ENCODE measurements at places on chromosomes 16 and 17.

DNA sequence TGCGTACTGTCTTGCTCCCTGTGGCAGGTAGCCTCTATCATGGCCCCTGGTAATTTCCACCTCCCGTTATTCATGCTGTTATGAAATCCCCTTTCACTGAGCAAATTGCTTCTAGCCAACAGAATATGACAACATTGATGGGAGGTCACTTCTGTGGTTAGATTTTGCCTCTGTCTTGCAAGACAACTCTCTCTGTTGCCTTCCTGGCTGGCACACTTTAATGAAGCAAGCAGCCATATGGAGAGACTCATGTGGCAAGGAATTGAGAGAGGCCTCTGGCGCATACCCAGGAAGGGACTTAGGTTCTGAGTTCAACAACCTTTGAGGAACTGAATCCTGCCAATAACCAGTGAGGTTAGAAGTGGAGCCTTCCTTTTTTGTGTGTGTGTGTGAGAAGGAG is 51.8 kb upstream of the GPRC5B start:
- no peak for DNase-seq

- no peak for DNase-seq
These were observed 209.9 kb downstream of the PRKCB start for GRCh38 chr16:24045641-24046040.

DNA sequence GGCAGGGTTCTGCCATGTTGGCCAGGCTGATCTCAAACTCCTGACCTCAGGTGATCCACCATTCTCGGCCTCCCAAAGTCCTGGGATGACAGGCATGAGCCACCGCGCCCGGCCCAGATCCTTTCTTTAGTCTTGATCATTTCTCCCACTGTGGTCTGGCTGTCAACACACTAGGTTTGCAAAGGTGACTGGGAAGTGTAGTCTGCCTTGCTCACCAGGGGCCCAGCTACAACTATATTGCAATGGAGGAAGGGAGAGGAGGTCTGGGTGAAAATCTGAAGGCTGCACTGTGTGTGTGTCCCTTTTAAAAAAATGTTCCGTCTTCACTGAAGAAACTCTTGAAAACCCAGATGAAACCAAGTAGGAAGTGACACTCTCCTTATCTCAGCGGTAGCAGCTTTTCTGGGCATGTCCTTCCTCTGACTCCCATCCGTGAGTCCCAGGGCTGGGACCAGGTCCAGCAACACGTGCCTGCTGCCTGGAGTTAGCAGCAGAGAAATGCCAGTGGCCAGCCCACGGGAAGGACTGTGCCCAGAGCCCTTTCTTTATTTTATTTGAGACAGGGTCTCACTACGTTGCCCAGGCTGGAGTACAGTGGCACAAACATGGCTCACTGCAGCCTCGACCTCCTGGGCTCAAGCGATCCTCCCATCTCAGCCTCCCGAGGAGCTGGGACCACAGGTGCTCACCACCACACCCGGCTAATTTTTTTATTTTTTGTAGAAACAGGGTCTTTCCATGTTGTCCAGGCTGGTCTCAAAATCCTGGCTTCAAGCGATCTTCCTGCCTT is 17.8 kb upstream of the KIF19 start:
- no peak for DNase-seq

GRCh38 chr17:74778960-74779359 is 2.8 kb upstream of the NAT9 start:
- peak; percentile 22 for DNase-seq

DNA sequence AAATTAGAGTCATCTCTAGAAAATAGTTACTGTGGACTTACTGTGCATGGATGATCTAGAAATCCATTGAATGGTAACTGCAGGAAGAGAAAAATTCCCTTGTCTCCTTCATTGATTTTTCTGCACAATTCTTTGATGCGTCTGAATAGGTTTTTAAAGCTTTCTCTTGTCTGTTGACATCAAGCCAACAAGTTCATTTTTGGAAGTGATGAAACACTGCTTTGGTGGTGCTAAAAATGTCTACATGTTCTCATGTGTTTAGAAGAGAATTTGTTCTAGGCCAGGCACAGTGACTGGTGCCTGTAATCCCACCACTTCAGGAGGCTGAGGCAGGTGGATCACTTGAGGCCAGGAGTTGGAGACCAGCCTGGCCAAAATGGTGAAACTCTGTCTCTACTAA is 57.1 kb upstream of the AXIN2 start:
- DNase-seq, result no peak

GRCh38 chr17:68507576-68507975 is 4.7 kb upstream of the PRKAR1A start:
- DNase-seq, result no peak

- peak; percentile 85 for DNase-seq
These were observed 7.8 kb downstream of the RARA start for GRCh38 chr17:40316571-40317344.

- no peak for DNase-seq
These were observed 576.1 kb downstream of the CDH11 start for GRCh38 chr16:64545768-64546167.

GRCh38 chr17:50325906-50326305 is 20.0 kb upstream of the XYLT2 start:
- DNase-seq, result no peak

GRCh38 chr17:8327303-8327649 is 12.4 kb upstream of the ODF4 start:
- no peak for DNase-seq

DNA sequence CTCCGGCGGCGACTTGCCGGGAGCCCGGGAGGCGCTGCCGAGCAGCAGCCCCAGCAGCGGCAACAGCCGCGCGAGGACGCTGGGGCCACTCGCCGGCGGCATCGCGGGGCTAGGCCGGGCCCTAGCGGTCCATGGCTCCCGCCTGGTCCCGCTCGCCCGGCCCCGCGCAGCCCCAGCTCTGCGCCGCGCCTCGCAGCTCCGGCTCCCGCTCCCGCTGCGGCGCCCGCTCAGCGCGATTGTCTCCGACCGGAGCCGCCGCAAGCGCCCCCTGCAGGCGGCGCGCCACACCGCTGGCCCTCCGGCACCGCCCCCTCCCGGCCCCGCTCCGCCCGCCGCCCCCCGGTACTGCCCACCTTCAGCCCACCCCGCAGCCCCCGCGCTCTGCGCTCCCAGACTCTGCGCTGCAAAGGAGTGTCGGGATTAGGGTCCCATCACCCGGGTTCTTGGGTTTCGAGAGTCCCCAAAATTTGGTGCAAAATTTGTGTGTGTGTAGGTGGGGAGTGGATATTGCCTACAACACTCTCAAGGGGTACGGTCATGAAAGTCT is at the start of gene FAM171A2:
Gene FAM171A2, minus strand, starts transcription at position 241 of the 547 bp plus-strand sequence. Its CDS starts 139 bp downstream, at position 102.
- DNase-seq, result peak; percentile 87

GRCh38 chr16:84806890-84807258 is 12.9 kb upstream of the CRISPLD2 start:
- DNase-seq, result no peak

GRCh38 chr17:60170835-60171752 is 21.3 kb downstream of the CA4 start:
- no peak for DNase-seq

DNA sequence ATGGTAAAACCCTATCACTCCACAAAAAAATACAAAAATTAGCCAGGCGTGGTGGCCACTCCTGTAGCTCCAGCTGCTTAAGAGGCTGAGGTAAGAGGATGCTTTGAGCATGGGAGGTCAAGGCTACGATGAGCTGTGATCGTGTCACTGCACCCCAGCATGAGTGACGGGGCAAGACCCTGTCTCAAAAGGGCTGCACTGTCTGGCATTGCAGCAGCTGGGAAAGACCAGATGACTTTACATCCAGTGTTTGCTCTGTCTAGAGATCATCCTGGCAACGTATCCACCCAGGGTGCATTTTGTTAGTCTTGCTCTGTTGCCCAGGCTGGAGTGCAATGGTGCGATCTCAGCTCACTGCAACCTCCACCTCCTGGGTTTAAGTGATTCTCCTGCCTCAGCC is 52.0 kb downstream of the MRM3 start:
- no peak for DNase-seq

DNA sequence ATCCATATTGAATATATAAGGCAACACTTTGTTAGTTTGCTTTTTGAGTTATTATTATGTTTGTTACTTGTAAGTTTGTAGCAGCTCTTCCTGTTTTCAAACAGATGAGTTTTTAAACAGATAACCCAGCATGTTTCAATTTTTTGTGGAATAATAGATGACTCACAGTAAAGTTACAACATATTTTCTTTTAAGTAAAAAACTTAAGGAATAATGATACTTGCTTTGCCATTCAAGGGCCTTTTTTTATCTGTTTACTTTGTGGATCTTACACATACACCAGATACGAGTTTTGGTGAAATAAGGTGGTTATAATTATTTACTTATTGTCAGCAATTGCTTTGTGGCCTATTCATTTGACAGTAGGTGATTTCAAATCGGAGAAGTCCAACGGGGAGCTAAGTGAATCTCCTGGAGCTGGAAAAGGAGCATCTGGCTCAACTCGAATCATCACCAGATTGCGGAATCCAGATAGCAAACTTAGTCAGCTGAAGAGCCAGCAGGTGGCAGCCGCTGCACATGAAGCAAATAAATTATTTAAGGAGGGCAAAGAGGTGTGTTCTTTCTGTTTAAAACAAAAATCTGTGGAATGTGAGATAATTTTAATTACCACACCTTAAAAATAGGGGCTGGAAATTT is 66.3 kb downstream of the BPTF start:
- peak; percentile 66 for DNase-seq

DNA sequence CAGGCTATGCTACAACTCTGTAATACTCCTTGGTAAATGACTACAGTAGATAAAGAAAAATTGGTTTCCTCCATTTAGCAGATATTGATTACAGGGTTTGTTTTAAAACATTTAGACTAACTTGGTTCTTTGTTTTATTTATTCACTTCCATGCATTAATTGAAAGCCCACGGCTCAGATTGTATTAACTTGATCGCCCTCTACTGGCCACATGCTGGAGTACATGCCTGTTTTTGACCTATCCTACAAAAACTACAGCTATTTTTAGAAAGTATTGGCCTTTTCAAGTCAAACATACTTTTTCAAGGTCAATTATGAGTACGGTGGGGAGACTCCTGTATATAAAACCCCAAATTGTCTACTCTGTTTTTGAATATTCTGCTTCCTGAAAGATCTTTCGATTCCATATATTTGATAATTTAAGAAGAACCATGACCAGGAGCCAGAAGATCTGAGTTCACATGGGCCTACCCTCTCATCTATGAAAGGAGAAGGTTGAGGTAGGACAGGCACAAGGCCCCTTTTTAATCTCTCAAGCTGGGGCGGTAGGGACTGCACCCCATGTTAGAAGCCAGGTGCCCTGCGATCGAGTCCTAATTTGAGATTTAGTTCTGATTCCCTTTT is 51.8 kb downstream of the CA10 start:
- peak; percentile 53 for DNase-seq

DNA sequence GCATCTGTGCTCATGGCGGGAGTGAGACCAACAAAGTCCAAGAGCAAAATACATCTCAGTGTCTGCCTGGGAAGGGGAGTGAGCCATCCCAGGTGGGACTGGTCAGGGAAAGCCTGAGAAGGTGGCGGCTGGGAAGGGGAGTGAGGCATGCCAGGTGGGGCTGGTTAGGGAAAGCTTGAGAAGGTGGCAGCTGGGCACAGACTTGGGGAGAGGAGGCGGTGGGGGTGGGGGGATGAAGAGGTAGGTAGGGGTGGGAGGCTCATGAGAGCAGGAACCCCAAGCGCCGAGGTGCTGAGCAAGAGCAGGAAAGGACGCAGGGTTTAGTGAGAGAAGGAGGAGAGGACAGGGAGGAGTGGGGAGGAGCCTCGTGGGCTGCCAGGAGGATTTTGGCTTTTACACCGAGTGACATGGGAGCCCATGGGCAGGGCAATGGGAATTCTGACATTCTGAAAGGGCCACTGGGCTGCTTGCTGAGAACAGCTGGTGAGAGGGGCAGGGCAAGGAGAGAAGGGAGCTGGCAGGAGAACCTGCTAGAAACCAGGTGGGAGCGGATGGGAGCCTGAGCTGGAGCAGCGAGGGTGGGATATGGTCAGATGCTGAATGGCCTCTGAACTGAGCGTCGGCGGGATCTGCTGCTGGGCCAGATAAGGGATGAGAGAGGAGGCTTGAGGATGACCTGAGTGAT is 256.1 kb upstream of the RPL38 start:
- no peak for DNase-seq

GRCh38 chr16:62177351-62178203 is 141.3 kb upstream of the CDH8 start:
- DNase-seq, result no peak

DNA sequence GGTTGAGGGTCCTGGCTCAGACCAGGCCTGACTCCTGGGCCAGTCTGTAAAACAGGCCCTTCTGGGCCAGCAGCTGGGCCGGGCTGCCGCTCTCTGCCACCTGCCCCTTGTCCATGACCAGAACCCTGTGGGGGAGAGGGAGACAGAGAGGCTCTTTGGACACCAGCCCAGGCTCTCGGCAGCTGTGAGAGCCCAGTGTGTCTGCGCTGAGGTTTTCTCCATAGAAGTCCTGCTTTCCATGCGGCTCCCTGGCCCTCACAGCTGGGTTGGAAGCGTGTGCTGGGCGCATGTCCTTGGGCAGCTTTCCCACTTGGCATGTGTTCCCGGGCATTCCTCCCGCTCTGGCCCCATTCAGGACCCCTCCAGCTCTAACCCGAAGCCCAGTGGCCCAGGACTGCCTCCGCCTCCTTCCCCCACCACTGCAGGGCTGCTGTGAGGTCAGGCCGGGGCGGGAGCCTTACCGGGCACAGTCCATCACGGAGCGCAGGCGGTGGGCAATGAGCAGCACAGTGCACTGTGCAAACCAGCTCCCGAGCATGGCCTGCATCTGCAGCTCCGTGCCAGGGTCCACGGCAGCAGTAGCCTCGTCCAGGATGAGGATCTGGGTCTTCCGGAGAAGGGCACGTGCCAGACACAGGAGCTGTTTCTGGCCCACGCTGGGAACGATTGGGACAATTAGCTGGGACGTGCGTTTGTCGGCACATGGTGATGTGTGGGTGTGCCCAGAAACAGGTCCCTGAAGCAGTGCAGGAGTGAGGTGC is 73.0 kb downstream of the ABCC6 start:
- DNase-seq, result peak; percentile 29

GRCh38 chr17:19447085-19447583 is 36.1 kb downstream of the RNF112 start:
- DNase-seq, result peak; percentile 94

DNA sequence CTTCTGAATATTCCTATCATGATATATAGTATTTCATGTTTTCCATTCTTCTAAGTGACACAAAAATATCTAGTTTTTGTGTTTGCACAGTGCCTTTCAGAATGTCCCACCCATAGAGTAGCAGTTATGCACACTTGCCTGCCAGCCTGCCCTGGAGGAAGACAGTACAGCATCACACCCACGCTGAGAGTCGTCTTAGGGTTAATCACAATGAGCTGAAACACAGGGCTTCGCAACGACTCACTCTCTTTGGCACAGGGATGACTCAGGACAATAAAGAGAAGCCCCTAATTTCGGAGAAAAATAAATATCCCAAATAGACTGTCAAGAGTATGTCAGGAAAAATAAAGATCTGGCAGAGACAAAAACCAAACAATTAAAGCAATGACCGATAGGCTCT is 11.6 kb upstream of the NDUFAB1 start:
- DNase-seq, result peak; percentile 15

DNA sequence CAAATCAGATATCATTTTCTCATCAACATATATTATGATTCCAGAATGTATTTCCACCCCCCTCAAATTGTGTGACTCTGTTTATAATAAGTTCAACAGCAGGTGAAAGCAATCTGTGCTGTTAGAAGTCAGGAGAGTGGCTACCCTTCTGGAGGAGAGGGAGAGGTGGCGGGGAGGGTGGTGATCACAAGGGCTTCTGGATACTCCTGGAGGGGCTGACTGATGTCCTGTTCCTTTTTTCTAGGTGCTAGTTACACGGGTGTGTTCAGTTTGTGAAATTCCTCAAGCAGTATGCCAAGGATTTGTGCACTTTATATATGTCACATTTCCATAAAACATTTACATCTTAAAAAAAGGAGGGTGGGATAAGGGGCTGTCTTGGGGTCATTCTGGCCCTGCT is 119.1 kb downstream of the IRF8 start:
- no peak for DNase-seq
